Daoy (cell line): ENCODE measurements at places on chromosomes 1 and 21. TPM values are rescaled to one million over a fixed set of nuclear protein-coding genes. Genes with fewer than 3 reads are reported as not detected.
A peak's percentile ranks its signal among the peaks of the same experiment; 100 is the strongest.

- DNase-seq, result no peak
Observed at GRCh38 chr1:17020502-17020901, 8.8 kb upstream of the ATP13A2 start.

DNA sequence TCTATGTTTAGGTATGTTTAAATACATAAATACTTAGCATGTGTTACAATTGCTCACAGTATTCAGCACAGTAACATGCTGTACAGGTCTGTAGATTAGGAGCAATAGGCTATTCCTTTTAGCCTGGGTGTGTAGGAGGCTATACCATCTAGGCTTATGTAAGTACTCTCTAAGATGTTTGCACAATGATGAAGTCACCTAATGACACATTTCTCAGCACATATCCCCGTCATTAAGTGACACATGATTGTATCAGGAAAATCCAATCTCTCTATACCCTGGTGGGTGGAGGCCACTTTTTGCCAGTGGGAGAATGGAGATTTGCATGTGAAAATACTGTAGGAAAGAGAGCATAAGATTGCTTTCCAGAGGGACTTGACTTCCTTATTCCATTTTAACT is 5.5 kb upstream of the TEDDM1 start:
- no peak for DNase-seq

The GBP6 gene
- total RNA-seq, result 0.11 TPM in 1 of 2 replicates, not detected in the other

The TNFRSF8 gene
- 13.4 and 16.4 TPM in 2 replicates for total RNA-seq

DNA sequence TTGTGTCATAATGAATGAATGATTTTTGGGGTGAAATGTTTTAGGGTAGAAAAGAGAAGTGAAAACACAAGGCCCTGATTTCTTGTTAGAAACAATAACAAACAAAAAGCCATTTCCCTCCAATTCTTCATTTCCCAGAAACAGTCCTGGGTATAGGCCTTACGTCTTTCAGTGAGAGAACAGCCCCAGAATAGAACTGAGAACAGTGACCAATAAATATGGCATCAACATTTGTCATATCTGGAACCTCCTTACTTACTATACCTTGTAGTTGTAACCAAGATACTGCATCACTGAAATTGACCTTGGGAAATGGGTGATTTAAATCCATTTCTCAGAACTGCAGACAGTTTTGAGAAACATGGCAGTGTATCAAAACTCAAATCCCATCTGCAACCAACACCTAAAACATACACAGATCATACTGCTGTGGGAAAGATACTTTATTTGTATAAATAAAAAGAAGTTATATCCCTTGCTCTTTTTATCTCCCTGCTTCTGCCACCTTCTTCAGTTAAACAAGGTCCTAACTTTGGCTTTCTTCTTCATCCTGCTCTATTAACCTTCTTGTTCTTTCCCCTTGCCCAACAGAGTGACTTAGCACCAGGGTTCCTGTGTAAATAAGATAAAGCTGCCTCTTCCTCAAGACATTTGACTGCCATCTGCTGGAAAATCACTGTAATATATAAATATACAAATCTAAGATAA is 19.5 kb downstream of the XKR8 start:
- DNase-seq, result peak; percentile 31

DNA sequence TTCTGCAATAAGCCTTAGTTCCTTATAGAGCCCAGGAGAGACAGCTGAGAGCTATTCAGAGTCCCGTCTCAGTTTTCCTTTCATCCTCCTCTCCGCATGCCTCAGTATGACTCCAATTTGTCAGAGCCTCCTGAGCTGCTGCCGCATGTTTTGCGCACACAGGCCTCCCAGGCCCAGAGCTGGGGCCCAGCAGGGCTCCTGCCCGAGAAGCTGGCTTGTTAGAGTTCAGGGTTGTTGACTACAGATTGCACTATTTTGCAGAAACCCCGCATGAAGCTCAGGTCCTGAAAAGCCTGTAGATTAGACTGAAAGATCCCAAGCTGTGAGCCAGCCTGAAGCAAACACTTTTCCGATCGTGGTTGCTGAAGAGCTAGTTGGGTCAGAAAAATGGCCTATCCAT is 51.5 kb downstream of the IGSF5 start:
- no peak for DNase-seq

The RASSF5 gene
- 0.69 and 1.5 TPM in 2 replicates for total RNA-seq

DNA sequence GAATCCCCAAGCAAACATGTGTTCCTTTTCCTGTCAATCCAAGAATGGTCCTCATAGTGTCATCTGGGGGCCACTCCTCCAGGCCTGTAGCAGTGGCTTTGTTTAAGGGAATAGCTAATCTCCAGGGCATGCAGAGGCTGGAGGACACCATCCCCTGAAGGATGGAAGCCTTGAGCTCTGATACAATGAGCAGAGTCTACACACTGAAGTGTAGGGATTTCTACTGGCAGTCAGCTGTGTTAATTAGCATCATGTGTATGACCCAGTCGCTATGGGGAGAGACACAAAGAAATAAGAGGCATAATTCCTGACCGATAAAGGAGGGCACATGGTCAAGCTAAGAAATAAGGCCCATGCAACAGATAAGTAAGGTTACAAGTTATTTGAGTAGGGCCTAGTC is 29.1 kb downstream of the ANGEL2 start:
- DNase-seq, result no peak

- DNase-seq, result no peak
Observed at GRCh38 chr1:30820299-30820698, 62.7 kb upstream of the LAPTM5 start.

The SLAMF9 gene
- 0.77 TPM in 1 of 2 replicates, not detected in the other for total RNA-seq

- DNase-seq, result no peak
Observed at GRCh38 chr1:198913667-198914066, 274.8 kb downstream of the PTPRC start.

DNA sequence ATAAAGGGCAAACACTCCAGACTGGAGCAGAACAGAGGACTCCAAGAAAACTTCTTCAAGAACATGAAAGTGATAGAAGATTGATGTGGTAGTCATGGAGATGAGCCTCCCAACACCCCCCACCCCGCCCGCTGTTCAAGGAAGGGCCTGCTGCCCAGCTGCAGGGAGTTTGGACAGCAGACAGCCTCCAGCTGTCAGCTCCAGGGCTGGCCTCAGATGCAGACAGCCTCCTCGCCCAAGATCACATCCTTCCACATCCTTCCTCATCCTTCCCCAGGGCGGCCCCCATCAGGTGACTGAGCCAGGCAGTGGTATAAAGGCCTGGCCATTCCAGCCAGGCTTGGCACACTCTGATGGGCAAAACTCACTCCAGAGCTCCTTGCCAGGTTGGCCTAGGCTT is 24.6 kb downstream of the HMGN2 start:
- no peak for DNase-seq
